MG63 (cell line): ENCODE measurements at places on chromosomes 7 and 10.

DNA sequence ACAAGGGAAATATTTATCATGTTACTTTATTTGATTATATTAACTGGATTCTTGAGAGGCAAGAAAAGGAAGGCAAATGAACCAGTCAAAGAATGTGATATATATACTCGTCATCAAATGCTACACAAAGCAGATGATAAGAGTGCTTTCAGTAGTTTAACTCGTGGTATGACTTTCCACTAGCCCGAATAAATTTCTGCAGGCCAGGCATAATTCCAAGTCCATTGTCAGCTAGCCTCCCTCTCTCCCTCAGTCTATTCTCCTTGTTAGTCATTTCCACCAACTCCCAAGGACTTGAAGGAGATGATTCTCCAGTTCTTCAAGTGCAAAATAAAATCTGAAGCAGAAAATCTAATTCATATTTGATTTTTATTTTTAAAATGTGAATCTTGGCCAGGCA, 190.5 kb downstream of the GLI3 start:
- no peak for DNase-seq

DNA sequence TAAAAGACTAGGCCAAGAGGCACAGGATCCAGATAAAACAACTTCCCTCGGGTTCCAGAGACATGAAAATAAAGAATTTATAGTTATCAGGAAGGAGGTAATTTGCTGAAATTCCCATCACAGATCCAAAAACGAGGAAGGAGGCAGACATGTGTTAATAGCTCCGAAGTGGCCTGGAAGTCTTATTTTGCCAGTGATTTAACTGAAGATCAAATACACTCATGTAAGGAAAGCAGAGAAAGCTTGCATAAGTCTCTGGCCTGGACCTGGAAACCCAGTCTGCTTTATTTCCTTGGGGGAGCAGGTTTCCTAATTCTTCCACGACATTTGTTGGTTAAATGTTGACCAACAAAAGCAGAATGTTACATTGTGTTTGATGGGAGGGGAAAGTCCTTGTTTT, 498.7 kb upstream of the C7orf33 start:
- no peak for DNase-seq

DNA sequence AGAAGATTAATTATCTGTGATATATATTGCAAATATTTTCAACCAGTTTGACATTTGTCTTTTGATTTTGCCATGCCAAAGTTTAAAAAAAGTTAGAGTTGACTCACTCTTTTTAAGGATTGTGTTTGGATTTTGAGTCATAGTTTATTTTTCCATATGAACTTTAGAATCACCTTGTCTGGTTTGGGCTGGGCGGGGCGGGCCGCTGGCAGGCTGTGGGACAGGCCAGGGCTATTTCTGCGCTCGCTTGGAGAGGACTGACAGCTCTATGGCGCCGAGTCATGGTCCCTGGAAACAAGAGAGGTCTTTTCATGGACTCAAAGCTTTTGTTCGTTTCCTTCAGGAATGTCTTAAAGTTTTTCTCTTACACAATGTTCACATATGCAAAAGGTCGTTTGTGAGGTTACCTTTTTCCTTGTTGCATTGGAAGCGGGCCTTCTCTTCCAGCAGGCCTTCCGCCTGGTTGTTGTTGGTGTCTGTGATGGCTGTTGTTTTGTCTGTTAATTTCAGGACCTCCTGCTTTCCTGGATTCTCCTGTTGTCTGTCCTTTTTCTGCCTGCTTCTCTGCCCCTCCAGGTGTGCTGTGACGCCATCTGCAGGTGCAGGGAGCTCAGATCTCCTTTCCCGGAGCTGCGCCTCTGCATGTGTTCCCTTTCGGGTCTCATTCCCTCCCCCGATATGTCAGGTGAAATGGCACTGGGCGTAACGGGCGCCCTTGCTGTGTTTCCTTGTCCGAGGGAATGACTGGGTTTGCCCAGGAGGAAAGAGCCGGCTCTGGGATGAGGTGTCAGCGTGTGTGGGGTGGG, 53.8 kb downstream of the INPP5A start:
- DNase-seq: peak; percentile 85

- peak; percentile 14 for DNase-seq
Measured at GRCh38 chr10:31830887-31831286, 97.7 kb downstream of the ARHGAP12 start.

GRCh38 chr7:157401567-157402387, 65.0 kb downstream of the DNAJB6 start:
- DNase-seq: no peak

GRCh38 chr7:17786314-17786852, 153.9 kb downstream of the SNX13 start:
- no peak for DNase-seq

DNA sequence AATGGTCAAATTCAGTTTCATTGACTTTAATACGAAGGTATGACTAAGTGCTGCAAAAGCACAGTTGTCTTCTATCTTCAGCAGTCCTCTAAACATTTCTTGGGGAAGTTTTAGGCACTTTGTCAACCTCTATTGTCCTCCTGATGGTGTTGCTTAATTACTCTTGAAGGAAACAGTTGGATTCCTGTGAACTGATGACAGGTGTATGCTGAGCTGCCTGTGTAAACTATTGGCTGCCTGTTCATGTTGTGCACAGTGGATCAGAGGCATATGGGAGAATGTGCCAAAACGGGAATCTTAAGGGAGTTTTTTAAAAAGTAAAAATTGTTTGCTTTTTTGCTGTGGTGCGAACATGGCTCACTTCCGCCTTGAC, 221.0 kb downstream of the AUTS2 start:
- no peak for DNase-seq

DNA sequence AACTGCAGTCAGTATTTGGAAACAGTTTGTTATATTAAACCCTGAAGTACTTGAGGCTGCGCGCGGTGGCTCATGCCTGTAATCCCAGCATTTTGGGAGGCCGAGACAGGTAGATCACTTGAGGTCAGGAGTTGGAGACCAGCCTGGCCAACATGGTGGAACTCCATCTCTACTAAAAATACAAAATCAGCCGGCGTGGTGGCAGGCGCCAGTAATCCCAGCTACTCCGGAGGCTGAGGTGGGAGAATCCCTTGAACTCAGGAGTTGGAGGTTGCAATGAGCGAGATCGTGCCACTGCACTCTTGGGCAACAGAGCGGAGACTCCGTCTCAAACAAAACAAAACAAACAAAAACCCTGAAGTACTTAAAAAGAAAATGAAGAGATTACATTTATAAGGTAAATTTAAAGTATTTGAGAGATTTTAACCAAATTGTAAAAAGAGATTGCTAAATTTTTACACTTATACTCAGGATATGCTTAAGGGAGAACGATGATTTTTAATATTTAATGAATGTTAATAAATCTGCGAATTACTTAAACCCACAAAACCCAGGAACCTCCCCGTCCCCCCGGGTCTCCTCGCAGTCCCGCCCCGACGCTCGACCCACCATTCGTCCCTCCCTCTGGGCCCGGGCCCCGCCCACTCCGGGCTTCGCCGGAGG, 425 bp upstream of the MTG1 start:
- no peak for DNase-seq

GRCh38 chr7:80131675-80132435, 2.8 kb upstream of the GNAI1 start:
- no peak for DNase-seq

DNA sequence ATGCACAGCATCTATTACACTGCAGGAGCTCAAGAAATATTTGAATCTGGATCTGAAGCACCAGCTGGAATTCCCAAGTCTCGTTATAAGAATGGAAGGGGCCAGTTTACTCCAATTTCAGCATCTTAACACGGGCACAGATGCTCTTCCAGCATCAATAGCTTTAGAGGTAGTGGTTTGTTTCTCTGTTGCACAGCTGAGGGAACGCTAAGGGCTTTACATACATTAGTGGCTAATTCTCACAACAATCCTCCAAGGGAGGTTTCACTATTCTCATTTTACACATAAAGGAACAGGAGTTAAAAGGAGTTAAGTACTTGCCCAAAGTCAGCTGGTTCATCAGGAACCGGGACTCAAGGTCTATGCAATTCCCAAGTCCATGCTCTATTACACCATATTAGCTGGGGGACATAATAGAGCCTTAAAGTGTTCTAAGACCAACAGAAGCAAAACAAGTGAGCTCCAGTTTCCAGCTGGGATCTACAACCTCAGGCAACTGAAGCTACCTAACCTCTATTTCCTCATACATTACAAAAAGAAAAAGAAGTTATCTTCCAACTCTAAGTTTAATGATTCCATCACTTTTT, 9.9 kb downstream of the XPNPEP1 start:
- no peak for DNase-seq

- no peak for DNase-seq
Measured at GRCh38 chr10:97412891-97413304, 11.8 kb upstream of the RRP12 start.

- DNase-seq: peak; percentile 7
Measured at GRCh38 chr7:159167139-159167538, 22.5 kb upstream of the VIPR2 start.

GRCh38 chr10:78460204-78460603, 426.5 kb downstream of the RPS24 start:
- DNase-seq: no peak

GRCh38 chr10:46264737-46265368, 21.9 kb upstream of the ANTXRL start:
- DNase-seq: no peak

DNA sequence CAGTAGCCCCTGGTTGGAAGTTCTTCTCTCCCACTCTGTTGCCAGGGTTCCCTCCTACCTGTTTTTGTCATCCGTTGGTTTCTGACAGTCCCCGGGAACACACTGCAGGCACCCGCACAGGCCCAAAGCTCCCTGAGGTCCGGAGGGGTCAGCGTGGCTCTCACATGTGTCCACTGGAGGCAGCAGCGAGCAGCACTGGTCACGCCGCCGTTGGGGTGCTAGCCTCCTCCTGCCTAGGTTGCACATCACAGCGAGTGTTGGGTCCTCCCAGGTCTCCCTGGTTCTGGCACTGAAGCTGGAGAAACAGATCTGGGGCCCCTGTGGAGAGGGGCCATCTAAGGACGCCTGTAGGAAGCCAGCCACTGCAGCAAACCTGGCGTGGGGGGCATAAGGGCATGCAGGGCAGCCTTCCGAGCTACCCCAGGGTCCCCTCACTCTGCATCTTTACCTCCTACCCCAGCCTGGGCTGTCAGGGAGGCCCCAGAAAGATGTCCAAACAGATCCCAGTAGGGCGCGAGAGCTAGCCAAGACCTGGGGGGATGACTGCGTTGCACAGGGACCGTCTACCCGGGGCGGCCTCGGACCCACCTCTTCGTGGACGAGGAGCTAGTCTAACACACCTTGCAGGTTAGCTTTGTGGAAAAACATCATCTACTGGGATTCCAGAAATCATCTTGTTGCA, 28.9 kb downstream of the LRRC27 start:
- DNase-seq: no peak

DNA sequence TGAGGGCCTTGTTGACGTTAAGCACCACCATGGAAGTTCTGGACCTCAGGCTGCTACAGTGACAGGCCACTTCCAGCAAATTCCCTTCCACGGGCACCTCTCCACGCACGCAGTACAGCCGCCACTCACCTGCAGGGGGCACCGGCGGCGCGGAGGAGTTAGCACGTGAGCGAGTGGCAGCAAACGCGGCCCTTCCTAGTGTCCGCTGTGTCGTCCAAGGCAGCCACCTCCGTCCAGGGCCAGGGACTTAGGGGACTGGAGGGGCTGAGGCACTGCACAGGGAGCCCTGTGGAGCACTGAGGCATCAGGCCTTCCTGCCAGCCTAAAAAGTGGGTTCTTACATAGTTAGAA, 164.4 kb downstream of the SVIL start:
- no peak for DNase-seq

DNA sequence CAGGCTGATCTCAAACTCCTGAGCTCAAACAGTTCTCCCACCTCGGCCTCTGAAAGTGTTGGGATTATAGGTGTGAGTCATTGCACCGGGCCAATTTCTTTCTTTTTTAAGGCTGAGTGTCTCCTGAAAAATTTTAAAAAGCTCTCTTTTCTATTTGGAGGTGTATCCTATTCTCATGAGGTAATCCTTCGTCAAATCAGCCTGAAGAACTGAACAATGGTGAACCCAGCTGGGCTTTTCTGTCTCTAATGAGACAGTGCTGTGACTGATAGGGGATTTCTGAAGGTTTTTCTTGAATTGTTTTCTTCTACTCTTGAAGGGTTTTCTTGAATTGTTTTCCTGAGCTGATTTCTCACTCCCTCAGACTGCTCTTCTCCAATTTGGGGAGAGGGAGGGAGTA, 30.9 kb upstream of the CALU start:
- DNase-seq: no peak

GRCh38 chr7:159139639-159140038, 5.0 kb downstream of the VIPR2 start:
- no peak for DNase-seq

DNA sequence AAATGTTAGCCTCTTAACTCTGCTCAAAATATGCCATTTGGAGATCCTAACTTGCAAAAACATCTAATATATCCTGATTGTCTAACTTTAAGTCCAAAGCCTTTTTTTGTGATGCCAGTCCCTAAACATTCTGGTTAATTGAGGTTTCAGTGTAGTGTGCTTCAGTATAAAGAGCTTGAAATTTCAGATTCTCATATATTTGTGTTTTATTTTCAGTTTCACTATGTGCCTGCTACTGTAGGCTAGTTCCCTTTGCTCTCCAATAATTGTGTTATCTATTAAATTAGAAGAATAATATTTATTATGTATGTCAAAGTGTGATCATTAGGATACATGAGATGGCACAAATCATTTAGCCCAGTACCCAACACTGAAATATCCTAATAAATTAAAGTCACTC, 1361.2 kb downstream of the XPNPEP1 start:
- no peak for DNase-seq

- DNase-seq: no peak
Measured at GRCh38 chr7:103711413-103711812, 265.4 kb upstream of the SLC26A5 start.

GRCh38 chr10:109974504-109975191, 33.1 kb upstream of the ADD3 start:
- DNase-seq: no peak

DNA sequence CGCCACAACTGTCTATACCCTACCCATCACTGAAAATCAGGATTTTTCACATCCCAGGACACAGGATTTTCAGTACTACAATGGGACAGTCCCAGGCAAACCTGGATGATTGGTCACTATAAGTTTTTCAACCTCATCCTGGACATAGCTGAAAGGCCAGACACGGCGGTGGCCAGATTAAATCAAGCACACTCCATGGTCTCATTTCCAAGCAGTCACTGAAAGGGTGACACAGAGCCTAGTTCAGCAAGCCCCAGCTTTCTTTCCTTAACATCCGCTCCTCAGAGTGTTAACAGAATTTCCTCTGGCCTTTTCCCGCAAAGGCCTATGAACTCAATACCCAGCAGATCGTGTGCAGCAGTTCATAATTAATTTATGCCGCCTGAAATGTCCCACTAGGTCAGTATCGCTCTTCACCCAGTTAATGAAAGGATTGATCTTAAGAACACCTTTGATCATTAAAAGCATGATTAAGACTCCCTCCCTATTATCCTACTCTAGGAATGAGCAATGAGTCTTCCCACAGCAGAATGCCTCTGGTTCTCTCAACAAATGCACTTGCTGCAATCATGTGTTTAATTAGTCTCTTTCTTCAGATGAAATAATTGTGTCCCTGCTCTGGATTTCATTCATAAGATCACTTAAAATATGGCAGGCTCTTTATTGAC, 104.0 kb upstream of the NANOS1 start:
- DNase-seq: no peak

GRCh38 chr10:113706623-113707022, 26.9 kb downstream of the CASP7 start:
- DNase-seq: no peak
